ENCODE measurements at places on chromosomes 3 and 15.
A peak's percentile ranks its signal among the peaks of the same experiment; 100 is the strongest.

DNA sequence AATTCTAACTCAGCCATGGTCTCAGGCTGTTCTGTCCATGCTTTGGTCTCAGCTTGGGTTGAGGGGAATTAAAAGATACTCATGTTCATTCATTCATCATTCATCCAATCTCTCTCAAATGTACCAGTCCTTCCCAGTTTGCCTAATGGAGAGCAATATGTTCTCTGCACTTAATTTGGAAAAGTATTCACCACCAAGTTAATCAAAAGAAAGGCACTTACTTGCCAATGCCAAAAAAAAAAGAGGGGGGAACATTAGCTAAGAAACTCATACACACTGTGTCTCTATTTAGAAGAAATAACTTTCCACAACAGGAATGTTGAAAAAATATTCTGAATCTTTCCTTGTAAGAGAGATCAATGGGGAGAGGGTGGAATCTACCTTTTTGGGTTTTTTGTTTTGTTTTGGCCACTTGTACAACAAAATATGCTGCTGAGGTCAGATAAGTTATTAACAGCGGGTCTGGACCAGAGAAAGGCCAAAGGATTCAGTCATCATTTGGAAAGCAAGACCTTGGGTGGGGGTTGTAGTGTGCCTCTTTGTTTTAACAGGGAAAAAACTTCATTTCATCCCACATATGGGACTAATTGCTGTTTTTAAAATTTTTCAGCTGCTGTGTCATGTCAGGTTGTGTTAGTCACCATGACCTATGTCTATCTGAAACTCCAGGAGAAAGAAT is 152.3 kb downstream of the FBN1 start:
- DNase-seq = no peak

DNA sequence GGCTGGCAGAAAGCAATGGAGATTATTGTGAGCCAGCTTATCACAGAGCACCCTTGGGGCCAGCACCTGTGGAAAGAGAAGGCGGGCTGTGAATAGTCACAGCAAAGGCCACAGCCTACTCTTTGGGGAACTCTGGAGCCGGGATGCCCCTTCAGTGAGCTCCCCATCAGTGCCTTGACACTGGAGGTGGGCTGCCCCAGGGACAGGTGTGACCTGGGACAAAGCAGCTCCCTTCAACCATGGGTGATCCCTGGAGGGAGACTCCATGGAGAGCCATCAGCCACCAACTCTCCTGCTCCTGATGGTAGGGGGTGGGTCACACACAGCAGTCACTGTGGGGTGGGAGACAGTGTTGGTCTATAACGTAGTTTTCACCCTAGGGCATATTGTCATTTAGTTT is 5.8 kb downstream of the TTC21A start:
- DNase-seq = no peak

GRCh38 chr15:92011611-92012367 is 158.3 kb downstream of the SLCO3A1 start:
- no peak for DNase-seq

GRCh38 chr3:99504258-99504657 is 134.1 kb upstream of the COL8A1 start:
- DNase-seq = no peak

- DNase-seq = no peak
These were observed 31.3 kb downstream of the CD200 start for GRCh38 chr3:112364291-112364690.

GRCh38 chr3:9862391-9863057 is 17.5 kb downstream of the CIDEC start:
- DNase-seq = peak; percentile 5

DNA sequence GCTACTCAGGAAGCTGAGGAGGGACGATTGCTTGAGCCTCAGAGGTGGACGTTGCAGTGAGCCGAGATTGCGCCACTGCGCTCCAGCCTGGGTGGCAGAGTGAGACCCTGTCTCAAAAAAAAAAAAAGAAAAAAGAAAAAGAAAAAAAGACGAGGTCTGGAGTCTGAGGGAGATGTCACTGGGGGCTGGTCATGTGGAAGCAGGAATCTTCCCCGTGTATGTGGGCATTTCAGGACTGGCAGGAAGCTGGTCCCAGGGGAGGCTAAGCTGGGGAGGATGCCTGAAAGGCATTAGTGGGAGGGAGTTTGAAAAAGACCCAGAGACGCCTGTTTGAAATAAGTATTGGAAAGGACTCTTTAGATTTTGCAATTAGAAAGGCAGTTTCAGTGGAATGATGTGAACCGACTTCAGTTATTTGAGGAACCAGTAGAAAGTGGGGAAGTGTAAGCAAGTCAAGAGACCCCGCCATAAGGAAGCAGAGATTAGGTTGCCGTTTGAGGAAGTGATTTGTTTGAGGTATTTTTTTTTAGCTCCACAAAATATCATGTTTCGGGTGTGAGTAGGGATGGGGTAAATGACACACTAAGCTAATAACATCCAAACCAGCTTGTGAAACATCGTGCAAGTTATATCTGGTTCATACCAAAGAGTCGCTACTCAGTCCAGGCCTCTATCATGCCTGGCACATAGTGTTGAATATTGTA is 55.5 kb downstream of the ST6GAL1 start:
- DNase-seq = no peak

DNA sequence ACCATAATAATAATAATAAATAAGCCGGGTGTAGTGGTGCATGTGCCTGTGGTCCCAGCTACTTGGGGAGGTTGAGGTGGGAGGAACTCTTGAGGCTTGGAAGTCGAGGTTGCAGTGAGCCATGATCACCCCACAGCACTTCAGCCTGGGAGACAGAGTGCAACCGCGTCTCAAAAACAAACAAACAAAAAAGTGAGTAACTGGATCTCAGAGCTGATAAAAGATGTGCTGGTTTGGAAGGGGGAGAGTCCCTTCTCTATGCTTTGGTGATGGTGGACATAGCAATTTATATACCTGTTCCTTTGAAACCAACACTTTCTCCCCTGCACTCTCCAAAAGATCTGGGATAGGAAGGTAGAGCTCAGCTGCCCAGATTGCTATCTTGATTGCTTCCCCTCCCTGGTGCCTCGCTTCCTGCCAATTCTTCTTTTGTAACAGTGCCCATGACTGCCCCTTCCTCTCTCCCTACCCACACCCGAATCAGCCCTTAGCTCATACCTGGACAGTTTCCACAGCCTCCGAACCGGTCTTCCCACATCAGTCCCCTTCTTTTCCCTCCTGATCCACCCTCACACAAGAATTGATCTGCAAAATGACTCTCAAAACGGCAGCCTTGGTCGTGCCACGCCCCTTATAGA is 55.1 kb upstream of the UBE2E1 start:
- DNase-seq = no peak

DNA sequence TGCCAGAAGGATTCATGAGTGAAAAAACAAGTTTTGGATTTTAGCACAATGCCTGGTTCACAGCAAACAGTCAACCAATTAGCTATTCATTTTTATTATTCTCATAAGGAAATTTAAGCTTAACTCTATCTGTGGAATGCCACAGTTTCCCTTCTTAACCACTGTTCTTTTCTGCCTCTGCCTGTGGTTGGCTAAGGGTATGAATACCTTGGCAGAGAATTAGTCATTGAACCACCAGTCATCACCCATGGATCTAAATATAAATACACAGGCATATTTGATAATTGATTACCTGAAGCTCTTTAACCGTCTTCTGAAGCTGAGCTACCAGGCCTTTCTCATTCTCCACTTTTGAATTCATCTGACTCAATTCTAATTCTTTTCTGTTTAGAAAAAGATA is 79.9 kb downstream of the MYH15 start:
- no peak for DNase-seq

DNA sequence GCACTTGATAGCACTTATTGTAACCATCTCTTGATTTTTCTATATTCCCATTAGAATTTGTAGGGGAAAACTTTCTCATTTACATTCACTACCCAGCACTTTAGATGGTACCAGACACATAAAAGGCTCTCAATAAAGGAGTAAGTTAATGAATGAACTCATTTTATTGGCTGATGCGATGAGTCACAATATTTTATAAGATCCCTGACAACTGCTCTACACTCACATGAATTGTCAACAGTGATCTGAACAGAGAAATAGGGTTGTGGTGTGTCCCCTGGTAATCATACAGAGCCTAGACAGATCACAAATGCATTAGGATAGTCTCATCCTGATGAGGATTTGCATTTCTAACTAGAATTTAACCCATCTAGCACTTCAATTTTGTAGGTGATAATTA is 567.6 kb upstream of the ARPP21 start:
- no peak for DNase-seq

DNA sequence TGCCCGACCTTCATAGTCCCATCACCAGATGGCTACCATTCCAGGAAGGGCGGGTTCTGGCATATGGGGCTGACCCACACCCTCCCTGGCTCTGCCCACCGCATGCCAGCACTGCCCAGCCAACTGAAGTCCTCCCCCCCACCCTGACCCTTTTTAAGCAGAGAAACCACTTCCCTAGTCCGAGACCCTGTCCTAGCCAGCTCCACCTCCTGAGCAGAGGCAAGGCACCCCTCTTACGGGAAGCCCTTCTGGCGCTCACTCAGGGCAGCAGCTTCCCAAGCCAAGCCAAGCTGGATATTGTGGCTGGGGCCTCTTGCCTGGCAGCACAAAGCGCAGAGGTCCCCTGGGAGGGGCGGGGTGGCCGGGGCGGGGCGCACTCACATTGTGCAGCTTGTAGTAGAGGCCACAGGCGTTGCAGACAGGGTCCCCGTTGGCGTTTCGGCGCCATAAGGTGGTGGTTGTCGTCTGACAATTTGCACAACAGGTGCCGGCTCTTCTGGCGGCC is 11.5 kb downstream of the GATA2 start:
- no peak for DNase-seq

GRCh38 chr3:129238945-129239705 is 10.3 kb upstream of the COPG1 start:
- no peak for DNase-seq

Measured in effector memory CD4-positive, alpha-beta T cell (primary cell).